ENCODE measurements at places on chromosomes 1 and 21.

DNA sequence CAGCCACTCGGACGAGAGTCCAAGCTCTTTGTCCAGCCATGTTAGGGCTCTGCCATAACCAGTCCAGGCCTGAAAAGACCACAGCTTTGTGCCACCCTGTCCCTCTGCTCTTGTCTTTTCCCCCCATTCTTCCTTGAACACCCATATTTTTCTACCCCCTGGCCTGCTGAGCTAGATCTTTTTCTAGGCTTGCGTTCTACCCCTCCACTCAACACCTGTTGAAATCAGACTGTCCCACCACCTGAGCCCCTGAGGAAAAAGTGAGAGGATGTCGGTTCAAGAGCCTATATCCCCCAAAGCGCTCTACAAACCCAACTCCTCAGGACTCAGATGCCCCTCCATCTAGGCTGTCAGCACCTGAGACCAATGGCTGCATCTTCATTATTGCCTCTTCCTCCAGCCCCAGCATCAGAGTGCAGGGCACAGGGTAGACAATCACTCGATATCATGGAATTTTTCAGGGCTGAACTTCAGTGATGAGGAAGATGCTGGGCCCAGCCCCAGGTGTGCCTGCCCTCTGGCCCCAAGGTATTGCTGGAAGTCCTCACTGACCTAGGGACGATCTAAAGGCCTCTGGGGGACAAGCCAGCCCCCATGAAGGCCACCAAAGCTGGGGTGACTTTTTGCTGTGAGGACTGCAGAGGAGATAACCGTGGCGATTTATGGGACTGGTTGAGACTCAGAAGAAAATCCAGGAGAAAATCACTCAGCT lies 75.3 kb downstream of the CD247 start:
- DNase-seq = no peak

- no peak for DNase-seq
Observed at GRCh38 chr1:98278055-98278454, 357.2 kb upstream of the DPYD start.

- DNase-seq = no peak
Observed at GRCh38 chr1:226215239-226215638, 8.2 kb upstream of the MIXL1 start.

- no peak for DNase-seq
Observed at GRCh38 chr1:30404341-30404740, 319.0 kb downstream of the MATN1 start.

DNA sequence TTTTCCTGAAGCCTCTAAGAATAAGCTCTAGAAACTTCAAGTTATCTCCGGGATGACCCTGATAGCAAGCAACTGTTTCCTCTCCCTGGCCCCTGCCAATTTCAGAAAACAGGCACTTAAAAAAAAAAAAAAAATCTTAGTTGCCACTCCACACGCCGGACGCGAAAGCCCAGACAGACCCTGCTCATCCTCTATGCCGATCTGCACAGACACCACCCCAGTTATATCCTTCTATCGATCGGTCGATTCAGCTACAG lies 1.7 kb downstream of the ANP32E start:
- DNase-seq = no peak

DNA sequence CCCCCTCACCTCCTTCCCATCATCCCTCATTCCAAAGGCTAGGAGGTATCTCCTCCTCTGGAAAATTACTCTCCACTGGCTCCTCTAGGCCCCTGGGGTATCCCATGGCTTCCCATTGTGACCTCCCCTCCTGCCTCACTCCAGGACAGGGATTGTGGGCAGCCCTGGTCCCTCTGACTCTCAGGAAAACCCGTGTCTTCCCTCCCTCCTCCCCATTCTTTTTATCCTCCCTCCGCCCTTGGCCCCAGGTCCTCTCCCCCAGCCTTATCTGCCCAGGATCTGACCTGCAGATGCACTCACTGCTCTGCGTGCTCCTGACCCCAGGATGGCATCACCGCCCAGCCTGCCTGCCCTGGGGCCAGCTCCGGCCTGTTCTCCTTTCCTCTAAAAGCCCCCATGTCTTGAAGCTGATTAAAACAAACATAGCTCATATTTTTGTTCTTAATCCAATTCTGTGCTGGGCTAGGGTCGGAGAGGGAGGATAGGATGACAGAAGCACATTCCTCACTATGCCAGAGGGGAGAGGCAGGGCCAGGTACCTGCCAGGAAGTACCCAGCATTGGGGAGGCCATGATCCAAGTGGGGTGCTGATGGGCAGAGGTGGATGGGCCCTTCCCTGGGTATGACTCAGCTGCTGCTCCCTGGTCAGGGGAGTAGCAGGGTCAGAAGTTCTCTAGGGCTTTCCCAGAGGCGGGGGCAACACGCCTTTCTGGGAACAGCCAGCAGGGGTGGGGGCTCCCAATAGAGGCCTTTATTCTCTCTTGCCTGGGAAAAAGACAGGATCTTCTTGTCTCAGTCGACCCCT lies 13.8 kb upstream of the UBL4B start:
- no peak for DNase-seq

Measured in KG1 (cell line).